ENCODE measurements at places on chromosomes 7 and 10.

DNA sequence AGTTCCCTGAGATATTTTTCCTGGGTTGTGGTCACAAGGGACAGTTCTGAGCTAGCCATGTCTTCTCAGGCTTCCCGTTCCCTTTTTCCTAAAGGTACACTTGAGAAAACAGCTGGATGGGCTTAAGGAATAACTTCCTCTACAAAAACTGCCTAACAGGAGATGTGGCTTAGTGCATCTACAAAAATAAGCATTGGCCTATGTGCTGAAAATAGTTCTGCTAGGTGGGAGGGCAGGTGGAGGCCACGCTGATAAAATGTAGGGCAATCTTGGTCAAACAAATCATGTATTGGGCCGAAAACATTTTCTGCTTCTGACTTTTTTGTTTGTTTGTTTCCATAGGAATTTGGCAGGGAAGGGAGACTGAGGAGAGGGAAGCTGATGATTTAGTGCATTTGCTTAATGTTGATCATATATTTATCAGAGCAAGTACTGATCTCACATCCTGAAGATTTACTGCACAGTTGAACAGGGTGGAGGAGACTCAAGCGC, 409.4 kb upstream of the FZD8 start:
- DNase-seq = no peak

- no peak for DNase-seq
Measured at GRCh38 chr10:62000037-62000603, 98.6 kb downstream of the ARID5B start.

GRCh38 chr7:92053312-92053711, 81.0 kb downstream of the CYP51A1 start:
- no peak for DNase-seq

DNA sequence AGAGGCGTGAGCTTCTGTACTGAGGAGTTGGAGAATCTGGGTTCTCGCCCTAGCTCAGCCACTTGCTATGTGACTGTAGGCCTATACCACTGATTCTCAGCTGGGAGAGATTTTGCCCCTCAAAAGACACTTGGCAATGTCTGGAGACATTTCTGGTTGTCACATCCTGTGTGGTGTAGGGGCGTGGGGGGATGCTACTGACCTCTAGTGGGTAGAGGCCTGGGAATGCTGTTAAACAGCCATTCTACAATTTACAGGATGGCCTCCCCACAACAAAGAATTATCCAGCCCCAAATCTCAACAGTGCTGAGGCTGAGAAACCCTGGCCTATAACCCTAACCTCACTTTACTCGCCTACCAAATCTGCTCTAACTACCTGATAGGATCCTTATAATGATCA, 58.8 kb upstream of the GAD2 start:
- DNase-seq = no peak

- DNase-seq = no peak
Measured at GRCh38 chr10:128873411-128874054, 593.5 kb upstream of the MGMT start.
